NCI-H524 (cell line): ENCODE measurements at places on chromosomes 7 and 10.

GRCh38 chr7:8921807-8922206 lies 488.4 kb downstream of the NXPH1 start:
- DNase-seq = no peak

GRCh38 chr7:12434012-12434642 lies 30.5 kb upstream of the VWDE start:
- no peak for DNase-seq

- no peak for DNase-seq
Measured at GRCh38 chr7:48041653-48041970, 6.3 kb downstream of the C7orf57 start.

GRCh38 chr7:120400806-120401455 lies 128.0 kb downstream of the KCND2 start:
- DNase-seq = no peak

GRCh38 chr10:33087922-33088321 lies 129.9 kb upstream of the ITGB1 start:
- no peak for DNase-seq

- no peak for DNase-seq
Measured at GRCh38 chr10:6907877-6908530, 327.9 kb upstream of the PRKCQ start.

GRCh38 chr7:4070214-4070613 lies 611.9 kb upstream of the FOXK1 start:
- no peak for DNase-seq

DNA sequence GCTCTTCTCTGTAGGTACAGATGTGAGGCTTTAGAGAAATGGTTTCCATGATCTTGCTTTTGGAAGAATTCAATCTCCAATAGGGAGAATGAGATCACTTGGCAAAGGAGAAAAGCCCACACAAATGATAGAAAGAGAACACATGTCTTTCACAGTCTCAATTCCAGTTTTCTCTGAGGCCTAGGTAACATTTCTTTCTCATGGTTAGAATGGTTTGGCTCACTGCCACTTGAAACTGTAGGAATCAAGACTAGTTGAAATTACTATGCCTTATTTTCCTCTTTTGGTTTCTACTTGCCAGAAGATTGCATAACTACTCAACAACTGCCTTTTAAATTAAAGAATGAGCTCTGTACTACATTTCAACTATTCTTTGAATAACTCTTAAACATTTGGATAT lies 276.5 kb upstream of the TEX47 start:
- no peak for DNase-seq

GRCh38 chr10:67803588-67804394 lies 34.2 kb downstream of the DNAJC12 start:
- DNase-seq = no peak

- DNase-seq = peak; percentile 80
Measured at GRCh38 chr10:75111365-75111906, at the start of gene SAMD8. Gene SAMD8, plus strand, starts transcription at chr10:75111656. Its CDS starts 38,873 bp downstream, at chr10:75150529.

GRCh38 chr10:91662993-91663392 lies 30.1 kb upstream of the PPP1R3C start:
- no peak for DNase-seq

DNA sequence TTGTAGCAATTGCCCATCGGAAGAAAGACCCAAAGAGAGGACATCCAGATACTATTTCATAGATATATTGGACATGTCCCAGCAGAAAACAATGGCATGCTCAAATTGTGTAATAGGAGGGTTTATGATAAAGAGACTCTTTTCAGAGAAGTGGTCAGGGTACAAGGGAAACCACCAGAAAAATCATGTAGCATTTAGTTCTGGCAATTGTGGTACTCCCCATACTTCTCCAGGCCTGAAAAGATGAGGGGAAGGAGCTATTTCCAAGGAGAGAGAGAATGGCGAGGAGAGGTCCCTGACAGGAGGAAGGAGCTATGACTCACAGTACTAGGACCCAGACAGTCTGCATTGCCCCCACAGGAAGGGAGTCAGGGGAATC lies 68.4 kb upstream of the ADO start:
- DNase-seq = no peak

- no peak for DNase-seq
Measured at GRCh38 chr10:105707603-105708002, 1066.5 kb downstream of the SORCS3 start.

- DNase-seq = no peak
Measured at GRCh38 chr10:73892310-73893030, 18.1 kb upstream of the CAMK2G start.

GRCh38 chr10:77574438-77574837 lies 63.2 kb downstream of the KCNMA1 start:
- no peak for DNase-seq

GRCh38 chr7:74575083-74575784 lies 82.3 kb upstream of the GTF2I start:
- no peak for DNase-seq
